ENCODE measurements at places on chromosomes 5 and 9.

DNA sequence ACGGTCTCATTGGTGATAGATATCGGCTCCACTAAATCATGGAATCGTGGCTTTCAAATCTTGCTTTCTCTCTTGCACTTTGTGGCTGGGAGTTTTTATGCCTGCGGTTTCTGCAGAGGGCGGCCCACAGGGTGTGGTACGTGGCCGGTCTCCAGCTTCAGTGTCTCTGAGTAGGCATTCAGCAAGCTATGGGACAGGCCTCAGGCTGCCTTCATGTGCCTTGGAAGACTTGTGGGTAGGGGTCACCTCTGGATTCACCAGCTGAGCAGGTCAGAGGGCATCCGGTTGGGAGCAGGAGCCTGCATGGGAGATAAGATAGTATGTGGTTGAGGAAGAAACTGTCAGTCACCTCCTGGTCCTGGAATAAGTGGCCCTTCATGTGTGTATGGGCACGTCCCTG is 47.7 kb downstream of the AMBP start:
- no peak for DNase-seq

DNA sequence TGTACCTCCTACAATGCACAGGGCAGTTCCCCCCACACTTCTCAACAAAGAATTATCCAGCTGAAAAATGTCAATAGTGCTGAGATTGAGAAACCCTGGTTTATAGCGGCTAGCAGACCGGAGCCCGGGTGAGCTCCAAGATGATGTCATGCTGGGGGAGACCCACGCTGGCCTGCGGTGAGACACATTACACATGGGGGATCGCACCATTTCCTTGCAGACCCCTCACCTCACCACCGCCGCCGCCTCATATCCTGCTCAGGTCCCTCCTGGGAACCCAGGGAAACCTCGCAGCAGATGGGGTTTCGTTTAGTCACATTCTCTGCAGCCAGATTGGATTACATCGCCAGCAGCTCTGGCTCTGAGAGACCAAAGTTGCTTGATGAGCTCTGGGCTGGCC is 14.7 kb upstream of the TNC start:
- no peak for DNase-seq

GRCh38 chr9:109948453-109948852 is 168.5 kb downstream of the PALM2AKAP2 start:
- DNase-seq, result no peak

GRCh38 chr5:9498541-9499497 is 47.1 kb downstream of the SEMA5A start:
- DNase-seq, result no peak

- DNase-seq, result no peak
Observed at GRCh38 chr9:36823934-36824333, 210.1 kb downstream of the PAX5 start.

GRCh38 chr5:134524826-134525682 is at the start of gene JADE2:
JADE2 (plus strand) TSS chr5:134525670; CDS start chr5:134535858, 10,188 bp downstream.
- peak; percentile 74 for DNase-seq

DNA sequence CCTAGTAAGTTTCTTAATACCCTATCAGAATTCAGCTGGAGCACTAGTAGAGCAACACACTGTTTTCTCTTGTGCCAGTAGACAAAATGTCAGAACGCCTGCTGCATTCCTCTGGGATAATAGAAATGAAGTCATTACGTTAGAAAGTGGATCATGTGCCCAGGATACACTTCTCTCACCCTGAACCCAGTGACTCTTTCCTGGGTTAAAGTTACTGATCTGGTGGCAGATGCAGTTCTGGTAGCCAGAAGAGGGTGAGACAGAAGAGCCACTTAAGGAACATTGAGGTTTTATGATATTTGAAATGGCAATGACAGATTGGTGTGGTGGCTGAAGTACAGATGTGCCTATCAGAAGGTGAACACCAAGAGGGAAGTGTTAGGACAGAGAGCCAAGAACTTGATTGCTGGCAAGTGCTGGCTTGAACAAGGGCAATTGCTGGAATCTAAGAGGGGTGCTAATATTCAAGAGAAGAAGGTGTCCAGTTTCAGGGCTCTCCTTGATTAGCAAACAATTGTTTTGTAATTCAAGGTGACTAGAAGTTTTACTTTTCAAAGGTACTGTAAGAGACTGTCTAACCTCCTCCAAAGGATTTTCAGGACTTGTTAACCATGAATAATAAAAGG is 93.7 kb upstream of the ERBIN start:
- no peak for DNase-seq

- DNase-seq, result no peak
Observed at GRCh38 chr5:9691261-9691660, 61.1 kb upstream of the TAS2R1 start.

GRCh38 chr5:157690690-157691433 is 19.5 kb downstream of the C5orf52 start:
- DNase-seq, result no peak

GRCh38 chr9:28735738-28736342 is 1162.6 kb upstream of the C9orf72 start:
- DNase-seq, result no peak

DNA sequence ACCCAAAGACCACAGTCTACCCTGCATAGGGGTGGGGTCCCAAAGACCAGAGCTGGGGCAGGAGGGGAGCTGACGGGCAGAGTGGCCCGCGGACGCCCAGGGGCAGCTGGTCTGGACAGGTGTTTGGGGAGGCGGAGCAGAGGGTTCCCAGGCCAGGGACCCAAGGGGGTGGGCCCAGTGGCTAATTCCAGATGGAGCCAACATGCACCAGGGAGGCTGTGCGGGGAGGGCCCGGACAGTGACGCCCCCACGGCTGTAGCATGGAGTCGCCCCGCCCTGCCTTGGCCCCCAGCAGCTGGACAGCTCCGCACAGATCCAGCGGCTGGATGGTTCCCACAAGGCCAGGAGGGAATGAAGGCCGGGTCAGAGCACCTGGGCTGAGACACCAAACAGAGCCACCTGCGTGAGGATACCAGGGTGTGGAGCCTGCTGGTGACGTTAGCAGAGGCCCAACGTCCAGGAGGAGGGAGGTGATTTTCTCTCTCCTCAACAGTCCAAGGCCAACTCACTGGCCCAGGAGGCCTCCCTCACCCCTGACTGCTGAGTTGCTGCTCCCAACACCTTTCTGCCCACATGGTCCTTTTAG is 55.3 kb upstream of the EGFL7 start:
- no peak for DNase-seq

DNA sequence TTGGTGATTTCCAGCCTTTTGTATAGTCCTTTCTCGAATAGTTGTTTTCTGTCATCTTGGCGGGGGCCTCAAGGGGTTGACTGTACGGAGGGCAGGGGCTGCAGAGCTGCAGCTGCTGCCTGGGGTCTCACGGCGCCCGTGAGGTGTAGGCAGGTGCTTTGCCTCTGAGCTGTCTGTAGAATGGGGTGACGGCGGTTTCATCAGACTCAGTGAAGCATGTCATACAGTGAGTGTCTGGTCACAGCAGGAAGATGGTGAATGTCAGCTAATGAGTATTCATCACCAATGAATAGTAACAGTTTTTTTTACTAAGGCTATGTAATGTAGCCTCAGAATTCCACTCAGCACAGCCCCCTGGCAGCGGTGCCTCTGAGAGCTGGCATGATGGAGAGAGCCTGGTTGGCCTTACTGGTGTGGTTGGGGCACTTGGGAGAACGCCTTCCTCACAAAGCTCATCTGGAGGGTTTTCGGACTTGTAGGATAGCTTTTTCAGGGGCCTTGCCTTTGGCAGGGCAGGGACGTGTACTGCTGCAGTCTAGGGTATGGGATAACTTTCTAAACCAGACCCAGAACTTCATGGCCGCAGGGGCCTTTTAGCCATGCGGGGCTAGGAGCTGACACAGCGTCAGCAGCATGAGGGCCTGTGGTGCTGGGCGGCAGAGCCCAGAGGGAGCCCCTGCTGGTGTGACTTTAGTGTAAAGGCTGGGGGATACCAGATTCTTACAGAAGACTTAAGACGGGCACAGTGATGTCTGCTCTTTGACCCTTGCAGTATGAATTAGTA is 15.0 kb downstream of the TENT4A start:
- no peak for DNase-seq

GRCh38 chr9:130493021-130493420 is 48.3 kb downstream of the ASS1 start:
- no peak for DNase-seq

GRCh38 chr9:109935406-109936087 is 155.5 kb downstream of the PALM2AKAP2 start:
- no peak for DNase-seq

DNA sequence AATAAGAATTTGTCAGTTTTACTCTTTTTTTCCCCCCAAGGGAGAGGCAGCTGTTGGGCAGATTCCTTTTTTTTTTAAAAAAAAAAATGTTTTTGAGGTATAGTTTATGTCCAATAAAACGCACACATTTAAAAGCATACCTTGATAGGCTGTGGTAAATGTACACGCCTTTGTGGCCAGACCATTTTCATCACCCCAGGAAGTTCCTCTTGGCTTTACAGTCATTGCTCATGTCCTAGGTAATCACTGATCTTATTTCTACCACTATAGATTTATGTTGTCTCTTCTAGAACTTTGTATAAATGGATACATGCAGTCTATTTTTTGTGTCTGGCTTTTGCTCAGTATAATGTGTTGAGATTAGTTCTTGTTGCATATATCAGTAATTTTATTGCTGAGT is 9.8 kb downstream of the SUB1 start:
- no peak for DNase-seq

DNA sequence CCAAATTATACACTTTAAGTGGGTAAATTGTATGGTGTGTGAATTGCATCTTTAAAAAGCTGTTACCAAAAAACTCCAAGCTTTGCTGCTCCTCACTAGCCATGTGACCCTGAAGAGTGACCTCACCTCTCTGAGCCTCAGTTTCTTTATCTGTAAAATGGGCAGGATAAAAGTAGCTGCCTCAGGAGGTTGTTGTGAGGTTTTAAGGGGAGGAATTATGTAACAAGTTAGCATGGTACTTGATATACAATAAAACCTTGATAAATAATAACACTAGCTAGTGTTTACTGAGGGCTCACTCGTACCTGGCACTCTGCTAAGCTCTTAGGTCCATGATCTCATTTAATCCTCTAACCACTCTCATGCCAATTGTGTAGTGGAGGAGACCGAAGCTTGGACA is 19.0 kb upstream of the PHF19 start:
- DNase-seq, result no peak

DNA sequence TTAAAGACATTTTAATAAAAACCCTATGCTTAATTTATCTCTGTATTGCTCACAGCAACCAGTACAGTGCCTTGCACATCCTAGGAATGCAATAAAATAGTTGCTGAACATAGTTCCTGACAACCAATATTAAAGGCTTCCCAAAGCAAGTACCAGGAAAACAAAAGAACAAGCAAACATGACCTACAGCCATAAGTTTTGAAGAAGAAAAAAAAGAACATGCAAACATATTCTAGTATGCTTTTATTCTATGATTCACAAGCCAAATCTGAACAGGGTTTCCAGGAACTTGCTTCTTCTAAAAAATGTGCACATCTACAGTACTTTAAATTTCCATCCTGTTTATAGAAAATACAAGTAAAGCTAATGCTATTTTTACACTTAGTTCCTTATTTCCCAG is 4.5 kb downstream of the CEMIP2 start:
- DNase-seq, result no peak

DNA sequence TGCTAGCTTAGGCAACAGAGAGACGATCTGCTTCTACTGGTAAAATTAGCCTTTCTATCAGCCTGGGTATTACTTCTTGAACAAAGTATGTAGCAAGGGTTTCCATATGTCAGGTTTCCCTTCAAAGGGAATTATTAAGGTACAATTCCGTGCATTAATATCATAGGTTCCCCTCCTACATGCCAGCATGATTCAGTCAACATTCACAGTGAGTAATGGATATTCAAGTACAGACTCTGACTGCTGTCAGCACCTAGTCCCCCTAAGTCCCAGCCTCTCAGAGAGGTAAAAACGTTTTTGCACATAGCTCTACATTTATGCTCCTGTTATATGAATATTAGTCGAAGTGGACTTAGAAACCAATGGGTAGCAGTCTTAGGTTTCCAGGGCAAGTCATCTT is 322.4 kb upstream of the CCNG1 start:
- DNase-seq, result no peak

DNA sequence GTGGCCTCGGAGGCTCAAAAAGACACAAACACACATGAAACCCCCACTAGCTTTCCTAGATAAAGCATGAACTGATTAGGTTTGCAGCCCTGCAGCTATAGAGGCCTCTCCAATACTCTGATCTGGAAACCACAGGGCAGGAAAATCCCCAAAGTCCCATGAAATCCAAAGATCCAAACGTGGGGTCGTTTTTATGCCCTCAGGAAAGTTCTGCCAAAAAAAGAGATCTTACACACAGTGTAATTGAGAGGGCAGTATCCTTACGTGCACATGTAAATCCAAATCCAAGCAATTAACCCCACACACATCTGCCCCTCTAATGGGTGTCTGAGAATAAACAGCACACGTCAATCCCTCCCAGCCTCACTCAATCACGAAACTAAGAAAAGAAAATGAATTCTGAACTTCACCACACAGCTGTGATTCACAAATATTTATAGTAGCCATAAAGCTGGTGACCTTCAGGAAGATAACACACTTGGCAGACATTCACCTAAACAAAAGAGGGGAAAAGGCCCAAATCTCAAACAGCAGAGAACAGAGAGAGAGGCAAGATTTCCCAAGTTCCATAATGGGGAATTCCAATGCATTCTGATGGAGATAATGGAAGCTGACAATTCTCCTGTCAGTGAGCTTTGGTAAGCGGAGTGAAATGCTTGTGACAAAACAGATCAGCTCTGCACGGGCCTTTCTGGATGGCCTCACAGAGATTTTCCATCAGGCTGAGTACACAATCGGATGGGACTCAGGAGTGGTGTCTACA is 114.2 kb downstream of the SEMA5A start:
- no peak for DNase-seq

GRCh38 chr5:61860978-61861377 is 445.0 kb upstream of the KIF2A start:
- DNase-seq, result no peak

DNA sequence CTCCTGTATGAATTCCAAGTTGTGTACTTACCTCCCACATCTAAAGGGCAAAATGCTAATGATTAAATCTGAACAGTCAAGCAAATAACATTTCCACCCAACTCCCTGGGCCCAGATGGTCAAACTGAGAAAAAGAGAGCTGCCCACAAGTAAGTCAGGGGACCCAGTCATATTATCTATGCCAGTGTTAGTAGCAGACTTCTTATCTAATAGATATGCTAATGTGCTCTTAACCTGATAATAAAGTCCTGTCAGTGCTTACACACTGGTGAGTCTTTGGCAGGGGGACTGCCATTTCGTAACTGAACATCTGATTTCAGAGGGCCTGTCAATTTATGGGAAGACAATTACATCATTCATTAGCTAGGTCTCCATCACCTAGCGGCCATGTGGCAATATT is 292.3 kb upstream of the WWC1 start:
- DNase-seq, result no peak

DNA sequence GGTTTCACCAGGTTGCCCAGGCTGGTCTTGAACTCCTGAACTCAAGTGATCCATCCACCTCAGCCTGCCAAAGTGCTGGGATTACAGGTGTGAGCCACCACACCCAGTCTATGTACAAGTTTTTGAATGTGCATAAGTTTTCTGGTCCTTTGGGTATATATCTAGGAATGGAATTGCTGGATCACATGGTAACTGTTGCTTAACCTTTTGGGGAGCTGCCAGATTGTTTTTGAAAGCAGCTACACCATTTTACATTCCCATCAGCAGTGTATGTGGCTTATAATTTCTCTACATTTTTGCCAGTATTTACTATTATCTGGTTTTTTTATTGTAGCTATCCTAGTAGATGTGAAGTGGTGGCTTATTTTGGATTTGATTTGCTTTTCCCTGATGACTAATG is 8.9 kb upstream of the LNPEP start:
- DNase-seq, result no peak
